ENCODE measurements at places on chromosomes 7 and 10.

DNA sequence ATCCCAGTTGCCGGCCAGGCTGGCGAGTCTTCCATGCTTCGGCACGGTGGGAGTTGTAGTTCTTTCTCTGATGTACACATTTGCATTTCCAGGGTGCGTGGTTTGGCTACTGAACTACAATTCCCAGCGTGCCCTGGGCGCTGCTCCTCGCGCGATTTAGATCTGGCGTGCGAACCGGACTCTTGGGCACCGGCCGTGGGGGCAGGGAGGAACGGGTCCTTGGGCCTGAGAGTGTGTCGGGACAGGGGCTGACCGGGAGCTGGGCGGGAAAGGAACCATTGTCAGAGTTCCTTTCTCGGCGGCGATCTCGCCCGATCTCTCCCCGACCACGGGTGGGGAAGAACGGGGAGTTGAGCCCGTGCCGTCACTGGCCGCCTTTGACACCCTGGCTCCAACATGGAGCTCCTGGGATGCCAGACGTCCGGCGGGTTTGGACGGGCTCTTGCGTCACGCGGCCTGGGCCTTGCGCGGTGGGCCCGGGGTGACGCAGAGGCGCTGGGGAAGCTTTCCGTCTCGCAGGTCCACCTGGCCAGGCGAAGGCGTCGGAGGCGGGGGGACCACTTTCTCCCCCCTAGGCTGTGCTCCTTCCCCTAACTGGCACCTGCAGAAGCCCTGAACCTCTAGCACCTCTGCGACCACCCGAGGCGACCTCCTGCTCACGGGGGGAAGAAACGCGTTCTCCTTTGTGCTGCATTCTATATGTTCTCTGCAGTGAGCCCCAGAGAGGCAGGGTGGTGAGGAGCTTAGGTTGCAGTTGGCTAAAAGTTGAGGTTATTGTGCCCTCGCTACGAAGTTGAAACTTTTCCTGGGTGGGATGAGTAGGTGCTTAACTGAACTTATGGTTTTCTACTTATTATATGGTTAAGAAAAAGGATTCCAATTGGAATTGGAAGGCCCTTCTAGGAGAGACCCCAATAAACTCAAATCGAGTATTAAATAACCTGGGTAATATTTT is 824 bp downstream of the IFRD1 start:
- DNase-seq: peak; percentile 83

DNA sequence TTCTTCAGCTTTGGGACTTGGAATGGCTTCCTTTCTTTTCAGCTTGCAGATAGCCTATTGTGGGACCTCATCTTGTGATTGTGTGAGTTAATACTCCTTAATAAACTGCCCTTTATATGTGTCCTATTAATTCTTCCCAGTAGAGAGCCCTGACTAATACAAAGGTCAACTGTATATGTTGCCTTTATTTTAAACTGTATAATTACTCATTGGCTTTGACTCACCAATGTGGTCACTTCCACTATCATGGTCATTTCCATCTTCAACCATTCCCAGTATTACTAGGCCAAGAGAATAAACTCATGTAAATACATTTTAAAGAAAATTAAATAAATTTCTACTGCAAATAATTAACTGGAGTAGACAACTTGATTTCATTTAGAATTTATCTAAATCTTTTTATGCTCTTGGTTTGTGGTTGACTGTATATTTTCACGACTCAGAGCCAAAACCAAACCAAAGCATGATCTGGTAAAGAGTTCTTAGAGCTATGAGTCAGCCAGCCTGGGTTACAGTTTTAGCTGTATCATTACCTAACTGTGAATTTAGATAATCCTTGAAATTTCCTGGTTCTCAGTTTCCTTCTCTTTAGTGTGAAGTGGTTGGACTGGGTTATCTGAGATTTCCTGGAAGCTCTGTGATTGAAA is 188.4 kb downstream of the PPP1R3A start:
- no peak for DNase-seq

- no peak for DNase-seq
Observed at GRCh38 chr7:71488308-71488707, 356.4 kb downstream of the GALNT17 start.

- DNase-seq: no peak
Observed at GRCh38 chr7:98223898-98224700, 12.9 kb downstream of the BHLHA15 start.

DNA sequence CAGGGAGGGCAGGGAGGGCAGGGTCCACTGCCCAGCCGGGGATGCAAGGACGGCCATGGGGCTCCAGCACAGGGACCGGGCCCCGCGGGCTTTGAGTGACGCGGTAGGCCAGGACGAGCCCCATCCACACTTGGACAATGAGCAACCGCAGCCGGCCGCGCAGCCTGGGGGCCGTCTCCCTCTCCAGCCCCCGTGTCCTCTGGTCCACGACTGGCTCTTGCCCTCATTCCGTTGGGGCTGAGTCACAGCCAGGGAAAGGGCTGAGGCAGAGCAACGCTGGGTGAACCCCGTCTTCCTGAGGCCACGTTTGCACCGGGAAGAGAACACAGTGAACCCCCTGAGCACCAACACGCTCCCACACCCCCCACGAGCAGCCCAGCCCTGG is 23.7 kb downstream of the SHH start:
- DNase-seq: no peak
